ENCODE measurements at places on chromosomes 2 and 18. TPM values are rescaled to one million over a fixed set of nuclear protein-coding genes. Genes with fewer than 3 reads are reported as not detected.

TMEM247 gene
- total RNA-seq: not detected

CNDP1 gene
- total RNA-seq: under 0.01 TPM

HRH4 gene
- not detected for total RNA-seq

ARHGEF33 gene
- total RNA-seq: 2.4 TPM

SERPINB10 gene
- total RNA-seq: 0.41 TPM

SCYGR8 gene
- total RNA-seq: not detected

MROH2A gene
- total RNA-seq: not detected

Data from frontal cortex (tissue), 4 donors.